Thymus (tissue), 14 donors: ENCODE measurements at places on chromosomes 3 and 15.

GRCh38 chr3:171704002-171704401 is 106.3 kb downstream of the PLD1 start:
- H3K36me3 ChIP-seq = no peaks in the 10 kb centered on the region
- no peak overlapping the region for H3K4me3 ChIP-seq
- H3K27ac ChIP-seq = no peak overlapping the region
- H3K4me1 ChIP-seq = no peaks in the 10 kb centered on the region
- peak; percentile 33 for DNase-seq

- no peak overlapping the region for H3K27ac ChIP-seq
- H3K4me1 ChIP-seq = no peaks in the 10 kb centered on the region
Measured at GRCh38 chr3:157559401-157559800, 56.2 kb upstream of the VEPH1 start.

DNA sequence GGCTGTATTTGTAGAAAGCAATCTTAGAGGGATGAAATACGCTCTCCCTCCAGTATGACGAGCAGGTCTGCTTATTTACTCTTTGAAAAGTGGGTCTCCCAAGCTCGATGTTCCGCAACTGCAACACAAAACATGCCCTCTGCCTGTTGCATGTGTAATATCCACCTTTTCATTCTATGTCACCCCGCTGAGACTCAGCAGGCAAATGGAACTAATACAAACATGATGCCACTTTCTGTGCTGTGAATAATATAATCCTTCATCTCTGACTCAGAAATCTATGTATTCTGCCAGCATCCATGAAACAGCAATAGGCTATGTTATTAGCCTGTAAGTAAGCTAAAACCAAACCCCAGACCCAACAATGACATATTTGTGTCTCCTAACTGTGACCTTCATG is 200.8 kb upstream of the TMCO5A start:
- H3K4me3 ChIP-seq = no peak overlapping the region
- H3K36me3 ChIP-seq = no peaks in the 10 kb centered on the region
- no peaks in the 10 kb centered on the region for H3K27me3 ChIP-seq
- H3K4me1 ChIP-seq = no peaks in the 10 kb centered on the region

- H3K4me1 ChIP-seq = no peaks in the 10 kb centered on the region
- DNase-seq = no peak
- H3K27me3 ChIP-seq = no peaks in the 10 kb centered on the region
- H3K36me3 ChIP-seq = no peaks in the 10 kb centered on the region
- H3K27ac ChIP-seq = no peak overlapping the region
- H3K4me3 ChIP-seq = no peak overlapping the region
Measured at GRCh38 chr3:124117486-124117885, 125.6 kb upstream of the ROPN1 start.

- DNase-seq = no peak
- no peaks in the 10 kb centered on the region for H3K27me3 ChIP-seq
- no peaks in the 10 kb centered on the region for H3K4me1 ChIP-seq
- H3K4me3 ChIP-seq = no peak overlapping the region
Measured at GRCh38 chr3:7209098-7209497, 348.2 kb downstream of the GRM7 start.

DNA sequence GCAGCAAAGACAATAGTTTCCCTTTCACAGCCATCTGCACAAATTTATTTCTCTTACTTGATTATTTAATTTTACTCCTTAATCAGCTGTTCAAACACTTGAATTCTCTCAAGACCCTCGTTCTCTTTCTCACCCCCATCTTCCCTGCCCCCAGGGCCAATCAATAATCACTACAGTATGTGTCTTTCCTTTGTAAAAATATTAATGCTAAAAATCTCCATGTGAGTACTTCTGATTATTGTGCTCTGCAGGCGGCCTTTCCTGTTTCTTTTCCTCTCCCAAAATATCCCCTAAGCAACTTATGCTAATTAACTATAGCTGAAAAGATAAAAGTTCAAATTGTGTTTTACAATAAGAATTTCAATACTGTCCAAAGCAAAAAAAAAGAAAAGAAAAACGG is 617.0 kb upstream of the CBLB start:
- no peak overlapping the region for H3K27ac ChIP-seq
- no peaks in the 10 kb centered on the region for H3K36me3 ChIP-seq
- H3K4me1 ChIP-seq = no peaks in the 10 kb centered on the region
- no peaks in the 10 kb centered on the region for H3K27me3 ChIP-seq
- DNase-seq = no peak

DNA sequence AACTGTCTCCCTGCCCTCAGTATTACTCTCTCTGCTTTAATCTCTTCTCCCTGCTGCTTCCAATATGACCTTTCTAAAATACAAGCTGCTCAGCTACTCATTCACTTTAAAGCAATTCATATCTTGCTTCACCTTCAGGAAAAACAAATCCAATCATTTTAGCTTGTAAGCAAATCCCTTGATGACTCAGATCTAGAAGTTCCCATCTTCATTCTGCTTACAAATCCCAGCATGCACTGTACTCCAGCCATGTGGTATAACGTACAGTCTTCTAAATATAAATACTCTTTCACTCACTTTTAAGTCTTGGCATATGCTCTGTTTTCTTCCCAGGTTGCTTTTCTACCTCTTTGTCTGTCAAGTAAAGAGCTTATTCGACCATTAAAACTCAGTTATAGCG is 1009.1 kb upstream of the SEMA6D start:
- H3K36me3 ChIP-seq = no peaks in the 10 kb centered on the region
- H3K27ac ChIP-seq = no peak overlapping the region
- H3K4me1 ChIP-seq = no peaks in the 10 kb centered on the region
- DNase-seq = no peak

DNA sequence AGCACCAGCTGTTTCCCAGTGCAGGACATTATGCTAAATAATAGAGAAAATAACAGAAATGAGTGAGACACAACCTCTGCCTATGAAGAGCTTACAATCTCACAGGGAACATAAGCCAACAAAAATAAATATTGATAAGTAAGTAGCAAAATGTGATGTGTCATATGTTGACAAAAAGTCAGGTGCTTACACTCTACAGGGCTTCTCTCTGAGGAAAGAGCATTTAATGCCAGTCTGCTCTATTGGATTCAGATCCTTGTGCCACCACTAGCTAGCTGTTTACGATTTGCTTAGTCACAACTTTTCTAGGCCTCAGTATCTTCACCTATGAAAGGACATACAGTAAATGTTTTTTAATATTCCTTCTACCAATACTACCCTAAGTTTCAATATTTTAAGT is 500.9 kb upstream of the NAALADL2 start:
- no peaks in the 10 kb centered on the region for H3K4me1 ChIP-seq
- no peak overlapping the region for H3K4me3 ChIP-seq
- no peak overlapping the region for H3K27ac ChIP-seq
- no peak for DNase-seq
- no peaks in the 10 kb centered on the region for H3K36me3 ChIP-seq

- no peak for DNase-seq
- H3K27ac ChIP-seq = no peak overlapping the region
- H3K36me3 ChIP-seq = no peaks in the 10 kb centered on the region
- no peaks in the 10 kb centered on the region for H3K27me3 ChIP-seq
- no peaks in the 10 kb centered on the region for H3K4me1 ChIP-seq
- H3K4me3 ChIP-seq = no peak overlapping the region
Measured at GRCh38 chr15:62452667-62453066, 287.6 kb upstream of the C2CD4B start.

- DNase-seq = no peak
- no peak overlapping the region for H3K27ac ChIP-seq
- H3K36me3 ChIP-seq = no peaks in the 10 kb centered on the region
- H3K4me3 ChIP-seq = no peak overlapping the region
Measured at GRCh38 chr3:127911421-127911931, 3.6 kb upstream of the KBTBD12 start.

DNA sequence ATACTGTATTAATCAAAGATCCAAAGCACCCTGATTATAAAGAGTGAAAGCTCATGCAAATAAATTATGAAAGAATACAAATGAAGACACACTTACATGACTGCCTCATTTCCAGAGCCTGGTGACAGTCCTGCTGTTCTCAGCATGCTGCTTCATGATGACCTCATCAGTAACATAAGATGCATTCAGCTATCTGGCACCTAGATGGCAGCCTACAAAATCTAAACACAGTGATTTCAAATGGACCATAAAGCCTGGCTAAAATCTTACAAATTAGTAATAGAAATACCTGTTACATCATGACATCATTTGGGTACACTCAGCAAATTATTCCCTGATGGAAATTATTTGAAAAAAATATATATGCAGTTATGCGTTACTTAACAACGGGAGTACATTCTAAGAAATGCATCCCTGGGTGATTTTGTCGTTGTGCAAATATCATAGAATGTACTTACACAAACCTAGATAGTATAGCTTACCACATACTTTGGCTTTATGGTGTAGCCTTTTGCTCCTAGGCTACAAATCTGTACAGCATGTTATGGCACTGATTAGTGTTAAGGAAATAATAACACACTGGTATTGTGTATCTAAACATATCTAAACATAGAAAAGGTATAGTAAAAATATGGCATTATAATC is 207.2 kb downstream of the EPHA3 start:
- H3K36me3 ChIP-seq = no peaks in the 10 kb centered on the region
- no peaks in the 10 kb centered on the region for H3K4me1 ChIP-seq
- H3K4me3 ChIP-seq = no peak overlapping the region
- no peak for DNase-seq
- no peak overlapping the region for H3K27ac ChIP-seq

DNA sequence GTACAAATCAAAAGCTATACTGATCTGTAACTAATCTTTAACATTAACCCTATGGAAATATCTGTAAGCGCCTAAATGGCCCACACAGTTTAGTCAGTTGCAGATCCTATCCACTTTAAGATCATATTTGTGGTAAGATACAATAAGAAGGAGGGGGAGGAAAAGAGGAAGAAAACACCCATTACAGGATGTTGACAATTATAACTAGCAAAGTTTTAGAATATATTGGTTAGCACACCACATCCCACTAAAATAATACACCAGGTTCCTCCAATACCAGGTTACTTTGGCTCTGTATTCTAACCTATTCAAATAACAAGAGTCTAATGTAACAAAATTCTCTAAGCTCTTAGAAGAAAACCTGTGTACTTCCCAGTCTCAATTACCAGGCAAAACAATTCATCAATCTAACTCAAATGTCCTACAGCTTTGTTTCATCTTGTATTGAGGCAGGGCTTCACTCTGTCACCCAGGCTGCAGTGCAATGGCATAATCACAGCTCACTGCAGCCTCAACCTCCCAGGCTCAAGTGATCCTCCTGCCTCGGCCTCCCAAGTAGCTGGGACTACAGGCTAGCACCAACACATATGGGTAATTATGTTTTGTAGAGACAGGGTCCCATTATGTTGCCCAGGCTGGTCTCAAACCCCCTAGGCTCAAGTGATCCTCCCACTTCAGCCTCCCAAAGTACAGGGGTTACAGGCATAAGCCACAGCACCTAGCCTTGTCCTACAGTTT is 4.2 kb downstream of the SLC4A7 start:
- H3K4me3 ChIP-seq = no peak overlapping the region
- DNase-seq = no peak
- H3K4me1 ChIP-seq = peaks cover 11% of the 10 kb centered on the region
- no peaks in the 10 kb centered on the region for H3K36me3 ChIP-seq

DNA sequence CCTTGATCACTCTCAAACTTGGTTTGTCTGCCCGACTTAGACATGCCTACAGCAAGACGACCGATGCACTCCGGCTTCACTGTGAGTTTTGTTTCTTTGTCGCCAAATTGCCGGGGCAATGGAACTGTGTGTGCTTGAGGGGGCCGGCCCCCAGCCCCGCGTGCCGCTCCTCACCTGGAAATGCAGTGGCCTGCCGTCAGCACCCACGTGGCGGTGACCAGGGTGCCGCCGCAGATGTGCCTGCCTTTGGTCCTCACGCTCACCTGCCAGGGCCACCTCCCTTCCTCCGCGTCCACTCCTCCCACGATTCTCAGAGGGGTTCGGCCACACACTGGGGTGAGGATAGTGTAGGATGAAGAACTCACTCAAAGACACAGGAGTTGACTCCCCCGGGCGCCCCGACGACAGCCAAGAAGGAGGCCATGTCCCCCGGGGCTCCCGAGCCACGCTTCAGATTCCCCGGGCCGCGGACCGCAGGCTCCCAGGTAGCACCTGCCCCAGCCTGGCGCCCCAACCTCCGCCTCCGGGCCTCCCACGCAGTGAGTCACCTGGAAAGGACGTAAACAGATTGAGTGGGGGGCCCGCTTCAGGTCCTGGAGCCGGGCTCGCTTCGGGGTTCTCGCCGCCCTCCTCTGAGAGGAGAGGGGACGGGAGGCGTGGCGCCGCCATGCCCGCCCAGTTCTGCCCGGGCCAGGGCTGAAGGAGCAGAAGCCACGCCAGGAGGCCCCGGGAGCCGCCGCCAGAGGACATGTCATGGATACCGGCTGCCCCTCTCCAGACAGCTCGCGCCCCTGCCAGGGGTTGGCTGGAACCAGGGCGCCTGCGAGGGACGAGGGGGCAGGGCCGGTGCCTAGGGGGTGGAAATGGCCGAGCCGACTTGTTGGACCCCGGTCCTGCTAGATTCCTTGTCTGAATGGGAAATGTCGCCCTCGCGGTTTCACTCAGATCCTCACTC is 29.6 kb downstream of the MYL3 start:
- no peak overlapping the region for H3K27ac ChIP-seq
- H3K36me3 ChIP-seq = no peaks in the 10 kb centered on the region
- no peak overlapping the region for H3K4me3 ChIP-seq

GRCh38 chr3:136937175-136937574 is 20.6 kb upstream of the IL20RB start:
- no peaks in the 10 kb centered on the region for H3K4me1 ChIP-seq
- no peak overlapping the region for H3K4me3 ChIP-seq
- no peak overlapping the region for H3K27ac ChIP-seq
- peaks cover 13% of the 10 kb centered on the region for H3K36me3 ChIP-seq

GRCh38 chr15:82113106-82113715 is 67.4 kb upstream of the MEX3B start:
- no peaks in the 10 kb centered on the region for H3K36me3 ChIP-seq
- no peaks in the 10 kb centered on the region for H3K4me1 ChIP-seq

- no peak overlapping the region for H3K4me3 ChIP-seq
- H3K27me3 ChIP-seq = no peaks in the 10 kb centered on the region
- H3K36me3 ChIP-seq = no peaks in the 10 kb centered on the region
- no peak overlapping the region for H3K27ac ChIP-seq
Measured at GRCh38 chr3:96449803-96450202, 364.6 kb upstream of the EPHA6 start.

GRCh38 chr15:53296603-53297002 is 462.9 kb downstream of the WDR72 start:
- H3K4me1 ChIP-seq = no peaks in the 10 kb centered on the region
- DNase-seq = no peak
- no peak overlapping the region for H3K27ac ChIP-seq
- H3K36me3 ChIP-seq = no peaks in the 10 kb centered on the region

GRCh38 chr15:97248376-97248775 is 712.1 kb upstream of the ARRDC4 start:
- H3K36me3 ChIP-seq = no peaks in the 10 kb centered on the region
- no peaks in the 10 kb centered on the region for H3K27me3 ChIP-seq
- no peak overlapping the region for H3K27ac ChIP-seq
- no peak overlapping the region for H3K4me3 ChIP-seq
